ENCODE measurements at places on chromosomes 5 and 9.

DNA sequence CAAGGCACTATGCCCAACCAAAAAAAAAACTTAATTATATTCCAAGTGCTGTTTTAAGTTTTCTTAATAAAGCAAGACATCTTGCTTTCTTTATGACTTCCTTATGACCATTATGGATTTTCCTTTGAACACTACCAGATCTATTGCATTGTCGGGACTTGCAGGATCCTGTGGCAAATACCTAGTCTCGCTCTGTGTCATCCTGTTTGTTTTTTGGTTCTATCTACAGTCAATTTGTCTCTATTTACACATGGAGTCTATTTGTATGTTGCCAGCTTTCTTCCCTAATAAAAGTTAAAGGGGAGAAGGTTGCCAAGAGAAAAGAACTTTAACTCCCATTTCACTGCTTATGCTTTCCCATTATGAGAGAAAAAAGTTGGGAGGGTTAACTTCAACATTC lies 4.9 kb downstream of the HINT1 start:
- DNase-seq: peak; percentile 96

GRCh38 chr9:94870793-94871558 lies 144.5 kb downstream of the AOPEP start:
- DNase-seq: no peak

GRCh38 chr5:169561893-169562292 lies 21.7 kb upstream of the SPDL1 start:
- no peak for DNase-seq

GRCh38 chr9:8365029-8365428 lies 565.5 kb upstream of the DMAC1 start:
- DNase-seq: no peak

DNA sequence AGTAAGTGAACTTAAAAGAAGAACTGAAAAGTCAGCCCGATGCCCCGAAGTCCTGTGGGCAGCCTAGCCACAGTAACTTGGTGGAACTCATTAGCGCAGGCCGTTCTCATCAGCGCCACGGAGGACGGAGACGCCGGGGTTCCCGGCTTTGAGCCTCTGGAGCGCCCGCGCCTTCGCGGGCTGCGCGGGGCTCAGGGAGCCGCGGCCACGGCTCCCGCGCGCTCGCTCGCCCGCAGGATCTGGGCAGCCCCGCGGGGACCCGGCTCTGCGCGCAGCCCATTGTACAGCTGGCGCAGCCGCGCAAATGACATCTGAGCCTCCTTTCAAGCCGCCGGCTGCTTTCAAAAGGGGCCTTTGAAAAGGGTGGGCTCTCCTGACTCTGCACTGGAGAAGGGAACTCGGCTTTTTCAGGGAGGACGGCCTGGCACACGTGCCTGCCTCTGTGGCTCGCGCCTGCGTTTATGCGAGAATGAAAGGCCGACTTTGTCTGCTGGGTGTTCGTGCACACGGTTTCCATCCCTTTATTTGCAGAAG lies 40.7 kb downstream of the TLR4 start:
- DNase-seq: no peak

- no peak for DNase-seq
These were observed 102.9 kb upstream of the PIK3R1 start for GRCh38 chr5:68112658-68113057.

DNA sequence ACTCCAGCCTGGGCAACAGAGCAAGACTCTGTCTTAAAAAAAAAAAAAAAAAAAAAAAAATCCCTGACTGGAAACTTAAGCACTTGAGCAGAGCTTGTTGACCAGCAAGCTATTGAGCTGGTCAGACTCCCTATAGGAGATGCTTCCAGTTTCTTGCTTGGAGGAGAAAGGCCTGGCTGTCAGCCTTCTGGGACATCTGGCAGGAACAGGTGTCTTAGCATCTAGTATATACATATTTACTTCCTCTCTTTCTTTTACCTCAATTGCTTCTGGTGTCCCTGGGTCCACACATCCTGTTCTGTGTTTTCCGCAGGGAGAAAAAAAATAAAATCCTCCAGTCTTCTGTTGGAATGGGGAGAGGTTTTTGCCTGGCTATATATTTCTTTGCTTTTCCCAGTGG lies 60.1 kb downstream of the PRKACG start:
- no peak for DNase-seq

DNA sequence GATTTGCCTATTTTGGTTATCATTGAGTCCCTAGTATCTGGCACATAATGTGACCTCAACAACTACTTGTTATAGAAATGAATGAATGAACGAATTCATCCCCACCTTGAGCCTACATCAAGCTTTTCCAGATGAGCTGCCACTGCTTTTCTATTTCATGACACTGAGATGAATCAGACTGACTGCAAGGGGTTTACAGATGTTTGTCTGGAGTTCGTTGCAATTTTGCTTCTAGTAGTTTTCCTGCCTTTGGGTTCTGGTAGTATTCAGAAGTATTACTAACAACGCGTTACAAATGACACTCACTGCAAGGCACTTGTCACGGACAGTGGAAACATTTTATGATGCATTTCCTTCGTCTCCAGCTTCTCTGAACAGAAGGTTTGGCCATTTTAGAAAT lies 222.3 kb downstream of the CD180 start:
- no peak for DNase-seq

DNA sequence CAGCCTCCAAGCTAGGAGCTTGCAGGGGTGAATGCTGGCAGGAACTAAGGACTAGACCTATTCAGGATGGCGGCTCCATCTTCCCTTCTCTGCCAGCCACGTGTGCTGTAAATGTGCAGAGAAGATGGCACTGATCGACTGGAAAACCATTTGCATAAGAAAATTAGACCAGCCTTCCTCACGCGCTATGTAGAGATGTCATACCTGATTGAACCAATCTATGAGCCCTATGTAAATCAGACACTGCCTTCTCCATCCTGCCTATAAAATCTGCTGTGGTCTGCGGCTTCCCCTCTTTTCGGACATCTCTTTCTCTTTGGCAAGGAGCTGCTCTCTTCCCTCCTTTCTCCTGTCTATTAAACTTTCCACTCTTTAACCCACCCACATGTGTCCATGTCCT lies 91.6 kb downstream of the NPR3 start:
- no peak for DNase-seq

DNA sequence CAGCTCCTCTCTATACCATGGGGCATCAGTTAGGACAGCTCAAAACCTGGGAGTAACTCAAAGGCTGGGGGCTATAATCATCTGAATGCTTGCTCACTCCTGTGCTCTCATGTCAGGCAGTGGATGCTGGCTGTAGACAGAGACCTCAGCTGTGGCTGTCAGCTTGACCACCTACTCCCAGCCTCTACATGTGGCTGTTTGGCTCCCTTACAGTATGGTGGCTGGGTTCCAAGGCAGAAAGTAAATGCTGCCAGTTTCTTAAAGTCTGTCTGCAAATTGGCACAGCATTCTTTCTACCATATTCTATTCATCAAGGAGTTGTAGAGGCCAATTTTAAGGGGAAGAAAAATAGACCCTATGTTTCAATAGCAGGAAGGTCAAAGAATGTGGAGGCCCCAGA lies 66.9 kb downstream of the TMC1 start:
- no peak for DNase-seq

DNA sequence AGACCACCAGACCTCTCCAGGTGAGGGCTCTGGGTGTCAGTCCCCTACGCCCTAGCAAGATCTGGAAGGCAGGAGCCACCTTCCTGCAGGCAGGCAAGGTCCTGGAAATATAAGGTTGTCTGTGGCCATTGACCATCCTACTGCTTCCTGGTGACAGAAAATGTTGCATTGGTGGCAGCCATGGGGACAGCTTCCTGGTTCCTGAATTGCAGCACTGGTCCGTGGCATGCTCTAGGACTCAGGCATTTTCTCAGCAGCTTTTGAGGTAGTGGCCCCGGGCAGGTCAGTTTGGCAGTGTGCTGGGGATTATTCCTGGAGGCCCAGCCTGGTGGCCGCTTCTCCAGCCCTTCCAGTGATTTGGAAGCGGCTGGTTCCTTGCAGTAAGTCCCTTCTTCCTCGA lies 36.6 kb upstream of the KCNMB1 start:
- DNase-seq: no peak

DNA sequence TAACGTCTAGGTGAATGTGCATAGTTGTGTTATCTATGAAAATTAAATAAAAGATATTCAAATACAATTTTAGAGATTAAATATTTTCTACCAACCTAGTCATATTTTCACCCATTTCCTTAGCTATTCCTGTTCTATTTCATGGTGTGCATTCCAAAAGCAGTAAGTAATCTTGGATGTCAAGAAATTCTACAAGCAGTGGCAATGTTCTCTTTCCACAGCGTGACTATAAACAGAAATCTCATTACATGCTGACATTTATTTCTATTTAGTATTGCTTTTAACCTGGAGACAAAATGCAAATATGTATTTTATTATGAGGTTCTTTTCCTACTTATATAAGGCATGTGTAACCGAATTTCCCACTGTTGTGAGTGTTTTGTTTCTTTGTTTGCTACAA lies 510.0 kb downstream of the ACTL7B start:
- DNase-seq: no peak

- DNase-seq: no peak
These were observed 1.3 kb downstream of the ECPAS start for GRCh38 chr9:111482694-111483438.

GRCh38 chr9:132167192-132167591 lies 5.3 kb downstream of the NTNG2 start:
- no peak for DNase-seq

- no peak for DNase-seq
These were observed 152.7 kb downstream of the CWC27 start for GRCh38 chr5:64921386-64921785.

DNA sequence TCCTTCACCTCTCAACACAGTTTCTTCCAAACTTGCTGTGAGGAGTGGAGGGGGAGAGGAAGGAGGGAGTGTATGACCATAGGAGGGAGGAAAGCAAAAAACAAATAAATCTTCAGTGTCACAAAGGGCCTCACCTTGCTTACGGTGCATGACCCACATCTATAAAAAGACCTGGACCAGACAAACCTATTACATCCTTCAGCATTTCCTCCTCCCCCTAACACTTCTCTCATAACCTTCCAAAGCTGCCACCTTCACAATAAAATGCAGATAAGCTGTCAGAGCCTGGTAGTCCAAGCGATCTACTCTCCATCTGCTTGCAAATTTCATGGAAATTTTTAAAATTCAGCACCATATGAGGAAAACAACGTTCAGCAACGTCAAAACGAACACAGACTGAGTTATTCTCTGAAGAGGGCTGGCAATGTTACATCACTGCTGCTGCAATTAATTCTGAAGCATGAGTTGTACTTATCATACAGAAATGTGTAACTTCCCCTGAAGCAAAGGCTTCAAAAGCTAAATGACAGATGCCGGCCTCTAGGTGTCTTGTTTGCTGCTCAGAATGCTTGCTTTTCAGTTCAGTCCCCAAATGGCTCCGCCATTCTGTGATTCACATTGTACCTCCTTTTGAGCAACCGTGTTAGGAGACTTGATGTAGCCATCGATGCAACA lies 62.9 kb downstream of the EFNA5 start:
- DNase-seq: no peak

DNA sequence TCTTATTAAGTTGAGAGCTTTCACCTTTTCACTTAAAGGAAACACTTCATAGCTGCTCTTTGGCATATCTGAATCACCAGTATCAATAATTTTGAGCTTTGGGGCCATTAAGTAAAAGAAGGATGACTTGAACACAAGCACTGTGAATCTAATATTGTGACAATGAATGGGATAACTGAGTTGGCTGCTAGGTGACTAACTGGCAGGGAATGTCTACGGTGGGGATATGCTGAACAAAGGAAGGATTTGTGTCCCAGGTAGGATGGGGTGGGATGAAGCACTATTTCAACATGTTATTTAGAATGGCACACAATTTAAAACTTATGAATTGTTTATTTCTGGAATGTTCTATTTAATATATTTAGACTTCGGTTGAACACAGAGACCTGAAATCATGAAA lies 123.6 kb downstream of the TEX10 start:
- DNase-seq: no peak

- no peak for DNase-seq
These were observed 316.1 kb downstream of the CDK5RAP2 start for GRCh38 chr9:120263836-120264235.

- DNase-seq: peak; percentile 58
These were observed 1.9 kb downstream of the KIAA1191 start for GRCh38 chr5:176359658-176360057.

DNA sequence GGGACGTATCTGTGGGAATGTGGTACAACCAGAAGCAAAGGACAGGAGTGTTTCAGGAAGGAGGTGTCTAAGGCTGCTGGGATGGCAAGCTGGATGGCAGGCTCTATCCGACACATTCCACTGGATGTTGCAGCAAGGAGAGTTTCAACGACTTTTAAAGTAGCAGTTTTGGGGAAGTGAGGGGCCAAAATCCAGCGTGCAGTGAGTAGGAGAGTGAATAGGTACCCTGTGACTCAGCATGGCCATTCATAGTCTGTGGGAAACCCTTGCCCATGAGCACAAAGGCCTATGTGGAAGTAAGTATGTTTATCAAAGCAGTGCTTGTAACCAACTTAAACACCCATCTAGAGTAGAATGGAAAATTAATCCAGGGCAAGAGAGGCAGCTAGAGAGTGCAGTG lies 664.7 kb downstream of the ACTL7B start:
- DNase-seq: no peak

DNA sequence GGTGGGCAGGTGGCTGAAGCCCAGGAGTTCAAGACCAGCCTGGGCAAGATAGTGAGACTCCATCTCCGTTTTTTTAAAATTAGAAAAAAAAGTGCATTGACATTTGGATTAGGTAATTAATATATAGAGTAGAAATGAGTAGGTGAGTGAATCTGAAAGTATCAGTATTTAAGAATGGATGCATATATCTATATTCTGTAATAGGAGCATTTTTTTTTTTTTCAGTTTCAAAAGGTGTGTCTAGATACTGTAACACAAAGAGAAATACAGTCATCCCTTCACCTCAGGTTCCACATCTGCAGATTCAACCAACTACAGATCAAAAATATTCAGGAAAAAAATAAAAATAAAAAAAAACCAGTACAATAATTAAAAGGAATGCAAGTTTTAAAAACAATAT lies 50.8 kb downstream of the RBM27 start:
- no peak for DNase-seq

GRCh38 chr9:114076237-114077161 lies 1.6 kb downstream of the AMBP start:
- no peak for DNase-seq

DNA sequence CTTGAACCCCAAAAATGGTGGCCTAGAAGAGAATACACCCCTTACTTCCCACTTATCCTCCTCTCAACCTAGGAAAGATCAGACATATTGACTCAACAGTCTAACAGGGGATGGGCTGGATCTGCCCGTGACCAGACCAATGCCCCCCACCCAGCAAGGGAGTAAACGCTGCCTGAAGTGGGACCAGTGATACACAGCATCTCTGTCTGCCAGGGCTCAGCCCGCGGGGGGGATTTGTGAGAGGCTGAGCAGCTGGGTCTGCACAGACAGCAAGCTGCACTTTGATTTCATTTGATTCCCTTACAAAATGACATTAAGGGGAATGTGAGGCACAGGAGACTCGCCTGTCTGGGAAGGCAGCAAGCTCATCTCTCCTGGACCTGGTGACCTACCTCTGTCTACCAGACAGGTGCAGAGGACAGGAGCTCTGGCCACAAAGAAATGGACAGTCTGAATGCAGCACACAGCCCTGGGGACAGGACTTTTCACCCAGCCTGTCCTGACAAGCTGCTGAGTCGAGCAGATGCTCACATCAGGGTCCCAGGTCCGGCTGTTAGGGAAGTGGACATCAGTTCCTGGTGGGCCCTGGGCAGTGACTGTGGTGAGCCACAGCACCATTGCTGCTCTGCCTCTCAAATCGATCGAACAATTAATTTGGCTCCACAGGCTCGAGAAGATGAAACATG lies 79.9 kb downstream of the RGS3 start:
- DNase-seq: no peak
